ENCODE measurements at places on chromosomes 7 and 10. TPM values are rescaled to one million over a fixed set of nuclear protein-coding genes. Genes with fewer than 3 reads are reported as not detected.

NPY4R gene
- under 0.01 TPM for total RNA-seq

TYSND1 gene
- total RNA-seq: 15.6 TPM

CPVL gene
- not detected for total RNA-seq

GDF2 gene
- total RNA-seq: not detected

STEAP1 gene
- 45.4 TPM for total RNA-seq

ZPBP gene
- total RNA-seq: not detected

SLC13A4 gene
- total RNA-seq: 0.36 TPM

MCM10 gene
- 2.4 TPM for total RNA-seq

TAS2R5 gene
- total RNA-seq: 1.8 TPM

POP7 gene
- total RNA-seq: 25.7 TPM

SLF2 gene
- 43.0 TPM for total RNA-seq

FRMD4A gene
- total RNA-seq: 42.4 TPM

PRR15 gene
- 1.1 TPM for total RNA-seq

DNA sequence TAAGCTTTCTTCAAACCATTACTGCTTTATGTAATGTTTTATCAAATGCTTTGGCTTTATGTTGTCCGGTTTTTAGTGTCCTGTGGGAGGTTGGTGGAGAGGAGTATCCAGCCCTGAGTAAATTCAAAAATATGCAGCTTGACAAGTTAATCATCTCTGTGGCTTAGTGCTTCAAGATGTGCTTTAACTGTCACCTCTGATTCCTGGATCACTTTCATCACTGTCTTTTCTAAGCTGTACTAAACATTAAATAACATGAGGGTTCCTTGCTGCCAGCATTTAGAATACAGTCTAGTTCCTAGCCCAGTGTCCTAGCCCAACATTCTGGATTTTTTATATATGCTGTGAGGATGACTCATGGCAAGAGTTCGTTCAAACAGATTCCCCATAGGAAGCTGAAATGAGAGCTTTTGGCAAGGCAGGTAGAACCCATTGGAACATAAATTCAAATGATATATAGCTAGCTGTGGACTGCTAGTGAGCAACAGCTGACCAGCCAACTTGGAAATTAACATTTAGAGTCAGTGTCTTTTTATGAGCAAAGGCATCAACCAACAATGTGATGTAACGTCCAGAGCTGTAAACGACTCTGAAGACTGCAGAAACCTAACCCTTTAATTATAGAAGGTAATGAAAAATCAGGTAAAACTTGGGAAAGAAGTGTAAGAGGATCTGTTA lies 80.6 kb upstream of the OIT3 start:
- DNase-seq: peak; percentile 49

DNA sequence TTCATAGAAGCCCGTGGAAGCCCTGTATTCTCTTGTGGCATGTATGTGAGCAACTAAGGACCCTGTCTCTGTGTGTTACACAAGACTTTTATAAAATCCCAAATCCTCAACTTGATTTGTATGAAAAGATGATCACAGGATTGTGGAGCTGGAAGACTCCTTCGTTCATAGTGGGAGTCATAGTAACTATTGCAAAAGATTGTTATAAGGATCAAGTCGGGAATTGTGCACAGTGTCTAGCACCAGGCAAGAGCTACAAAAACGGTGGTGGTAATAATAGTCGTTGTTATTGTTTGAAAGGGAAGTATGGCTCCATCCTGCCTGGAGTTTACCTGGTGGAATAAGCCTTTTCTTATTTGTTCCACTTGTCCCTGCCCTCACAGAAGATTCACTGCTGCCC lies 42.8 kb upstream of the MTURN start:
- DNase-seq: no peak

DNA sequence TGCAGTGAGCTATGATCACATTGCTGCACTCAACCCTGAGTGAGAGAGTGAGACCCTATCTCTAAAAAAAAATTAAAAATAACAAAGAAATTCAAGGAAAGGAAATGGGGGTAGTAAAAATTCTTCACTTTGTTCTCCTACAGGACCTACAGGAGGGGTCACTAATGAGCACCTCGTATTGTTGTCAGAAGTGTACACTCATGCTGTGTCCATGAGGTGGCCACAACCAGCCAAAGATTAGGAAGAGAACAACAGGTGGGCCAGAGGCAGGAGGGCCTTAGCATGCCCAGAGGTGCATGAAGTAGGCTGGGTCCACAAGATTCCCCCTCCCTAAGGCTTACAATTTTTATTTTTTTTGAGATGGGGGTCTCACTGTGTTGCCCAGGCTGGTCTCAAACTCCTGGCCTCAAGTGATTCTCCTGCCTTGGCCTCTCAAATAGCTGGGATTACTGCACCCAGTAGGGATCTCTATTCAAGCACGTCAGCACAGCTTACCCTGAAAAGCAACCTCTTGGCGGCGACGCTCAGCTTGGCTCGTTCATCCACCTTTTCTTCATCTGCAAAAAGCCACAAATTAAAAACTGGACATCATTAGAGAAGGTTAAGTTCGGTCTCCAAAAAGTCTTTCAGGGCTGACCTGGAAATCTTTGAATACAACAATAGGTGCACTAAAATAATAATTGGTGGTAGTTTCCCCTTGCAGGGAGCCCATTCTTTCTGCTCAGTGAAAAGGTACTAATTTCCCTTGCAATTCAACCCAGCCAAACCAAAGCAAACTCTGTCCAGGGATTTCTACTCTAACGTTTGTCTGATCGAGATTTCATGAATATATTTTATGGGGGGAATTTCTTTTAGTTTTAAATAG lies 104.4 kb downstream of the SVIL start:
- DNase-seq: no peak

DNA sequence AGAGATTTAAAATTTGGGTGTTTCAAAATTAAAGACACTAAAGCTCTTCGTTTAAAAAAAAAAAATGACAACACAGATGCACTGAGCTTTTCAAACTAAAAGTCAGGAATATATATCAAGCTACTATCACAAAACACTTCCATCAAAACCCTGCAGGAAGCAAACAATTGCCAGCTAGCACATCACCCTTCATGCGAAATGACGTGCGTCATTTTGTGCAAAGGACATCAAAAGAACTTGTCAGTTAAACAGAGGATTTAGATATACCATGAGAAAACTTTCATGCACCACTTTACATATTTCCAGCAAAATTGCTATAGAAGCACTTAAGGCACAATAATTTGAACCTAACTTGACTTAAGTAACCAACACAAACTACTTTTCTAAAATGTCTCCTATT lies 264.7 kb downstream of the GRM8 start:
- no peak for DNase-seq

GRCh38 chr10:18664841-18665478 lies 5.7 kb downstream of the ARL5B start:
- no peak for DNase-seq

- DNase-seq: no peak
Observed at GRCh38 chr10:107164992-107165391, 486 bp upstream of the SORCS1 start.

DNA sequence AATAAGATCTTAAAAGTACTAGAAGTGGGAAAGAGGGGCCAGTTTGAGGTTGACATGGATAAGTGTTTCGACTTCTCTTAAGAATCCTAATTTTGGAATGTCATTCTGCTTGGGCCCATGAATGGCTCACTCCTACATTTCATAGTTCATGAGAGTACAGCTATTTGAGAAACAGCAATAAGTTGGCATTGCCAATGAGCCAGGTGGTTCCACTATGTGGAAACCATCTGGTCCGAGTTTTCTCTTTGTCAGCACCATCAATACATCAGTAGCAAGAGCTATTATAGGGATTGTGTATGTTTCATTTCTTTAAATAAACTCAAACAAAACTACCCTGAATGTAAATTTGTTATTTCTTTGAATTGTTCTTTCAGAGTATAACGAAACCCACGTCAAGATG lies 78.1 kb upstream of the NEBL start:
- no peak for DNase-seq

DNA sequence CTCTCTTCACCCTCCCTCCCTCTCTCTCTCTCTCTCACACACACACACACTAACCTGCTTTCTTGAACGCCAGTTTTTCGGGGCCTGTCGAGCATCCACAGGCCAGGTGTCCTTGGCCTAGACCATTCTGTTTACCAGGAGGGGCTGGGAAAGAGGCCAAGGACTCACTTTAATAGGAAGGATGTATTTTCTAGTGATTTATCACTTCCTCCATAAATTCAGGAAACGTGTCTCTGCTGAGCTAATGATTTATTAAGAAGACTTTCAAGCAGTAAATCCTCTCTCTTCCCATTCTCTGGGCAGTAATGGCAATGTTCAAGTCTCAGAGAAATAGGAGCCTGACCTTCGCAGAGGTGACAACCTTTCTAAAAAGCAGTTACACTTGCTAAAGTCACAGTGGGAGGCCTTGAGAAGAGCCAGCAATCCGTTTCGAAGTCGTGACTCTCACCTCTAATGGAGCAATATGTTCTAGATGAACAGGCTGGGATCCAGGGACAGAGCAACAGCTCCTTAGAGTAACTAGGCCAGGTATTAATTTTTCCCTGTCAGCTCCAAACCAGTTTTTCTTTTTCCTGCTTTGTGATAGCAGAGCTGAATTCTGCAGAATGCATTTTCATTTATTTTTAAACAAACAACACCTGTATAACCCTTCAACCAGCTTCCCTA lies 1357.5 kb upstream of the SORCS1 start:
- DNase-seq: no peak

- no peak for DNase-seq
Observed at GRCh38 chr10:91880310-91880709, 29.0 kb downstream of the FGFBP3 start.

GRCh38 chr7:83693256-83693655 lies 44.3 kb upstream of the SEMA3E start:
- no peak for DNase-seq

GRCh38 chr10:81013771-81014170 lies 476.1 kb downstream of the SH2D4B start:
- no peak for DNase-seq

GRCh38 chr7:39016609-39017008 lies 38.9 kb downstream of the POU6F2 start:
- no peak for DNase-seq

DNA sequence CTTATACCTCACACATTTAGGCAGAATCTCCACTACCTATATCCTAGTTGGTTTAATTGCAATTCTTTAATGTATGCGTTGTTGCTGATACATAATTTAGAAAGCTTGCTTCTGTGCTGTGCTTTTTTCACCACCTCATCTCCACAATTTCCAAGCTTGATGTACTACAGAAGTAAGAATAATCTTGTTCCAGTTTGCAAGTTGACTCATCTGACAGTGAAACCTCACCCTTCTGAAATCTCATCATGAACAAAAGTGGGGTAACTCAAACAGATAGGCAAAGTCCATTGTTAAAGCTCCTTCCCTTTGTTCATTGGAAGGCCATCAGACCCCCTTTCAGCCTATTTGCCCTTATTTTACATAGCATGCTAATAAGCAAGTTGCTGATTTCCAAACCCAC lies 13.6 kb downstream of the EIF4EBP2 start:
- DNase-seq: no peak

GRCh38 chr10:94641480-94641879 lies 42.0 kb upstream of the CYP2C18 start:
- DNase-seq: no peak

DNA sequence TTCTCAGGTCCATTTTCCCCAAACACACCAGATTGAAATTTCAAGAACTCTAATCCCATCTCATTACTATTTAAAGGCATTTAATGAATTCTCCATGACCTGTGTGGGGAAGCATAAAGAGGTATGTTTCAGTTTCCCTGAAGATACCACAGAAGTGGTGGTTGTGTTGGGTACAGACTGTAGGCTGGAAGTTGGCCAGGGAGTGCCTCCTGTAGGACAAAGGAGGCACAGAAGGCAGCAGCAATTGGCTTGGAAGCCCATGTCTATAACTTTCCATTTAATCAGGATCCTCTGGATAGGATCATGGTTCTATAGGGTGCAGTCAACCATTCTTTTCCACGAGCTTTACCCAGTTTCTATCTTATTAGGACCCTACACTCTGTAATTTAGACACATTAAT lies 8.6 kb upstream of the BET1 start:
- no peak for DNase-seq

GRCh38 chr10:109992485-109992884 lies 15.3 kb upstream of the ADD3 start:
- DNase-seq: no peak

- DNase-seq: no peak
Observed at GRCh38 chr7:155316427-155317113, 18.9 kb downstream of the INSIG1 start.

DNA sequence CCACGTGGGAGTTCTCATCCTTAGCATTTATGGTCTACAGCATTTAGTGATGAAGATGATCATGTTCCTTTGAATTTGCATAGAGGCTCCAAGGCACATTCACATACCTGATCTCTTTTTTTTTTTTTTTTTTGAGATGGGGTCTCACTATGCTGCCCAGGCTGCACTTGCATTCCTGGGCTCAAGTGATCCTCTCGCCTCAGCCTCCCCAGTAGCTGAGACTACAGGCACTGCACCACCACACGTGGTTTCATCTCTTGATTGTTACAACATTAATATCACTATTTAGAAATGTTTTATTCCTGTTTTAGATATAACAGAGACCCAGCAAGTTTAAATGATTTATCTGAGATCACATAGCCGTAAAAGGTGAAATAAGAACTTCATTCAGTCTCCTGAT lies 13.8 kb downstream of the CDHR3 start:
- no peak for DNase-seq

- peak; percentile 73 for DNase-seq
Observed at GRCh38 chr10:101224060-101224909, 5.0 kb downstream of the LBX1 start.

DNA sequence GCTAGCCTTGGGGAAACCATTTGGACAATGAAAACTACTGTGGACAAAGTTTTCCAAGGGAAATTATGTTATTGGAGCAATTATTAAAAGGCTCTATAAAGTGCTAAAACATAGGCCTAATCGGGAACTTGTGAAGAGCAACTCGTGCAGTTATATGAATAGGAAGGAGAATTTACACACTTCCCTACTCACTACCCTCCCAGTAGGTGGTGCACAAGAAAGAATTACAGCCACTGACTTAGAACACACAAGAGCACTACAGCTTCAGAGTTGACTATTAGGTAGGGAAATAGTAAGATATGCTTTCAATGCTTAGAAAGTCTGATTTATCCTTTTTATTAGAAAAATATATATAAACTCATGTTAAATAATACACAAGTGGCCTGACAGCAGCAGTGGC lies 47.2 kb downstream of the GSAP start:
- DNase-seq: no peak

- DNase-seq: no peak
Observed at GRCh38 chr7:44599222-44599621, 7.2 kb upstream of the OGDH start.

DNA sequence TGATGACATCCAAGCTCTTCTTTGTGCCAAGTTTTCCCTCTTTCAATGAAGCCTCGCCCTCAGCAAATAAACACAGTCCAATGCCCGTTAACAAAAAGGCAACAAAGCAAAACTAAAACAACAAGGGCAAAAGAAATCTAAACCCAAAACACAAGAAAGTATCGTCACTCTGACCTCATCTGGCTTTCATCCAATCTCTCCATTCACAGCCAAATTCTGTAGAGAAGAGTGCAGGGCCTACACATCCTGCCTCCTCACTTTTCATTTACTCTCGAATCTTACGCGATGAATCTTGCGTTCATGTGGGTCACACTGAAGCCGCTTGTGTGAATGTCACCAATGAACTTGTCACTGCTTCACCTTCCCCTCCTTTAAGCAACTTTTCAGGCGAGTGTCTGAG lies 15.9 kb upstream of the AKR1E2 start:
- no peak for DNase-seq
